ENCODE measurements at places on chromosomes 1 and 21.

DNA sequence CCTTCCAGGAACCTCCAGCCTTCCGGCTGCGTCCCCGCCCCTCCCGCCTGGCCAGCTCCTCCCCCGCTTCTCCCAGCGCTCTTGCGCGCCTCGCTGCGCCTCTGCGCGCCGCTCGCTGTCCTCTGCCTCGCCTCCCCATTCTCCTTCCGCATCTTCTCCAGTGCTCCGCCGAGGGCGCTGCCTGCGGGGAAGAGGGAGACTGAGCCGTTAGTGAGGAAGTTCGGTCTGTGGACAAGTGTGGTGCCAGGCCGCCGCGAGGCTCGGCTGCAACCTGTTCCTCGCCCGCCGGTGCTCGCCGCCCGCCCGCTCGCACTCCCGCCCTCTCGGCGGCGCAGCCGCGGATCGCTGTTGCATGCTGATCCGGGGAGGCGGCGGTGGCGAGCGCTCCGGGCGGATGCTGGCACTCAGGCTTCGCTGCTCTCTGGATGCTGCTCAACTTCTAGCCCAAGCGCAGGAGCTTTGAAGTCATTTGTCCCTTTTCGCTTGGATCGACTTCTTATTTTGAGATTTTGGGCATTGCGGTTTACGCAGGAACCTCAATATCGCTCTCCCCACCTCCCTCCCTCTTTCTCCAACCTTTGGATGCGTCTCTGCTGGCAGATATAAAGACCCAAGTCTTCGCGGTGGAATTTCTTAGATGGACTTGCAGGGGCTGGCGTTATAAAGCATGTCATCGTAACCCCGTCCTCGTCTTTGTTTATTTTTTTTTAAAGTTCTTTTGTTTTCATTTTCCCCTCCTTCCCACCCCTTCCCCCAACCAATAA lies 614 bp upstream of the CACNA1E start:
- DNase-seq, result no peak

DNA sequence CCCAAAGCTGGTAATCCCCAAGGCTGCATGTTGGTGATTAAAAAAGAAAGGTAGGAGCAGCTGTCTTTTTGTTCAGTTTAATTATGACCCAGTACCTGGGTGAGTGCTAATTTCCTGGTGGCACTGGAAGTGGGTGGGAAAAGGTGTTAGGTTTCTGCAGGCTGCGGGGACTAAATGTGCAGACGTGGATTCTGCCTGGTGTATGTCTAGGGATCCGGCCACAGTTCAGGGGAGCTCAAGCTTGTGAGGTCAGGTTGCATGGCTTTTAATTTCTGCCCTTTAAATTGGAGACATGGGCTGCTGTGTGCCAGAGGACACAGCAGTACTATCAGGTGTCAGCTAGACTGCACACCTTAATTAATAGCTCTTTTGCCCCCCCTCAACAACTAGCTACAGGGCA lies 20.3 kb upstream of the TBX19 start:
- DNase-seq, result no peak

GRCh38 chr21:15592271-15592860 lies 137.4 kb upstream of the USP25 start:
- DNase-seq, result peak; percentile 57

- DNase-seq, result no peak
These were observed 3.9 kb downstream of the FAM229A start for GRCh38 chr1:32358435-32358834.

DNA sequence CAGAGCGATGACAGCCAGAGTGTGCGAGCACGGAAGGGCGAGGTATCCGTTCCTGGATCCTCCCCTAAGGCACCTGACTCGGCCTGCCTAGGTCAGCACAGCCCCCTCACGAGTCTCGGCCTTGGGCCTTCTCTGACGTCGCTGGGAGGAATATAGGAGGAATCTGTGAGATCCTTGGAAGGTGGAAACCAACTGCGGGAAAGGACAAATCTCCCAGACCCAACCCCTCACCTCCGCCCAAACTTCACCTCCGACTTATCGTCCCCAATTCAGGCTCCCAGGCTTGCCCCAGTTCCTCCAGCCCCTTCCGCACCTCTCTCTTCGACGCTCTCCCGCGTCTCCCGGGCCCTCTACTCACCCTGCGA lies 494 bp downstream of the APH1A start:
- DNase-seq, result peak; percentile 64

- DNase-seq, result no peak
These were observed 58.2 kb downstream of the WLS start for GRCh38 chr1:68173936-68174737.

DNA sequence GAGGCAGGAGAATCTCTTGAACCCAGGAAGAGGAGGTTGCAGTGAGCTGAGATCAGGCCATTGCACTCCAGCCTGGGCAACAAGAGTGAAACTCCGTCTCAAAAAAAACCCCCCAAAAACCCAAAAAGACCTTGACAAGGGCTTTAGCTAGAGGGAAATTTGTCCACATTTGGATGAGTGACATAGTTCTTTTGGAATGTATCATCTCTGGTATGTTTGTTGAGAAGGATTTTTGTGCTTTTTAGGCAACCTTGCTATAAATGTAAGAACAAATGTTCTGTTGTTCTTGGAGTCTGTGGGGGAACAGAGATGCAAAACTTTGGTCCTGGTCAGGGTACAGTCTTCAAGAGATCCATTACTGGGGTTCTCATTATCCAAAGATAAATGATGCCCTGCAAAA lies 28.9 kb downstream of the INAVA start:
- DNase-seq, result no peak

- no peak for DNase-seq
These were observed 73.5 kb upstream of the KAZN start for GRCh38 chr1:14524826-14525636.

GRCh38 chr1:156627313-156627880 lies 8.2 kb downstream of the HAPLN2 start:
- DNase-seq, result peak; percentile 17

- no peak for DNase-seq
These were observed 13.0 kb upstream of the MAP3K7CL start for GRCh38 chr21:29117372-29117955.

- no peak for DNase-seq
These were observed 514 bp downstream of the TPRG1L start for GRCh38 chr1:3625151-3625907.

DNA sequence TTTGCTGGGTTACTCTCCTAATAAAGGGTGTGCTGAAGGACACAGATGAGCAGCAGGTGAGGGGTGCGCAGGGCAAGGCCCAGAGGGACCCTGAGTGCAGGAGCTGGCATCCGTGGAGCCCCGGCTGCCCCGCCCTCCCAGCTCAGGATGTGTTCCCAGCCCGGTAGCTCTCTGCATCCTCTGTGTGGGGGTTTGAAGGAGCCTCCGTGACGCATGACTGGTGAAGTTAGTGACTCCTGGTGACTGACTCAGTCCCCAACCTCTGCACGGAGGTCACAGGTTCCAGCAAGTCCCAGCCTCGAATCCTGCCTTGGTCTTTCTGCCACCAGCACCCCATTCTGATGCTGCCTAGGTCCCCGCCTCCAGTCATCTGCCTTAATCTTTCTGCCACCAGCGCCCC lies 21.6 kb upstream of the TSPEAR start:
- no peak for DNase-seq

DNA sequence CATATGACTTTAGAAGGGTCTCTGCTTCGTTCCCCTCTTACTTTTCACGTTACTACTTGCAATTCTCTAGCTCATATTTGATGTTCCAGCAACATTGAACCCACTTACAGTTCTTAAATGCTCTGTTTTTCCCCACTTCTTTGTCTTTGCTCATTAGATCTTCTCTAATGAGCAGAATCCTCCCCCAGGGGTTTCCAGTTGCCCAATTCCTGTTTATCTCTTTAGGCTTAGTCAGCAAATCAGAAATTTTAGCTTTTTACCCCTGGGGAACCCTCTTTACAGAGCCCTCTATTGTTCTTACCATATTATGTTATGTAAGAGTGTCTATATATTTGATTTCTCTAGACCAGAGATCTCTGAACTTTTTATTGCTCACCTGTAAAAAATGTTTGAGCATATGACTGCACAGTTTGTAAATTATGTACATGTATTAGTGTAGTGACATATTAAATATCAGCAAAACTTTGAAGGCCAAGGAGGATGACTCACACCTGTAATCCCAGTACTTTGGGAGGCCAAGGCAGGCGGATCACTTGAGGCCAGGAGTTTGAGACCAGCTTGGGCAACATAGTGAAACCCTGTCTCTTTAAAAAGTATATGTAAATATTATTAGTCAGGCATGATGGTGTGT lies 71.4 kb downstream of the FNBP1L start:
- DNase-seq, result no peak

- no peak for DNase-seq
These were observed 39.5 kb downstream of the IRF2BP2 start for GRCh38 chr1:234570329-234571120.

- peak; percentile 72 for DNase-seq
These were observed 21.8 kb downstream of the ATF3 start for GRCh38 chr1:212630158-212630900.

GRCh38 chr1:94265906-94266305 lies 28.5 kb upstream of the ARHGAP29 start:
- DNase-seq, result no peak

GRCh38 chr1:58468612-58469011 lies 77.9 kb downstream of the OMA1 start:
- no peak for DNase-seq

- no peak for DNase-seq
These were observed 108.8 kb downstream of the KIF26B start for GRCh38 chr1:245263529-245264095.

- DNase-seq, result no peak
These were observed 83.5 kb downstream of the SPATA46 start for GRCh38 chr1:162293073-162293692.

GRCh38 chr21:25733859-25734653 lies 648 bp downstream of the ATP5PF start:
- DNase-seq, result no peak

DNA sequence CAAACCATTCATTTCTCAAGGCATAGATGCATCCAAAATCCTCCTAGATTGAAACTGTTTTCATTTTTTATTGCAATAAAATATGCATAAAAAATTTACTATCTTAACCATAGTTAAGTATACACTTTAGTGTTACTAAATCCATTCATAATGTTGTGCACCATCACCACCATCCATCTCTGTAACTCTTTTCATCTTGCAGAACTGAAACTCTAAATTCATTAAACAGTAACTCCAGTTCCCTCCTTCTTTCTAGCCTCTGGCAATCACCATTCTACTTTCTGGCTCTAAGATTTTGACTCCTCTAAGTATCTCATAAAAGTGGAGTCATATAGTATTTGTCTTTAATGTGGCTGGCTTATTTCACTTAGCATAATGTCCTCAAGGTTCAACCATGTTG lies 236.8 kb downstream of the SMYD3 start:
- no peak for DNase-seq

- peak; percentile 42 for DNase-seq
These were observed 5.1 kb downstream of the TMEM201 start for GRCh38 chr1:9593492-9594465.

DNA sequence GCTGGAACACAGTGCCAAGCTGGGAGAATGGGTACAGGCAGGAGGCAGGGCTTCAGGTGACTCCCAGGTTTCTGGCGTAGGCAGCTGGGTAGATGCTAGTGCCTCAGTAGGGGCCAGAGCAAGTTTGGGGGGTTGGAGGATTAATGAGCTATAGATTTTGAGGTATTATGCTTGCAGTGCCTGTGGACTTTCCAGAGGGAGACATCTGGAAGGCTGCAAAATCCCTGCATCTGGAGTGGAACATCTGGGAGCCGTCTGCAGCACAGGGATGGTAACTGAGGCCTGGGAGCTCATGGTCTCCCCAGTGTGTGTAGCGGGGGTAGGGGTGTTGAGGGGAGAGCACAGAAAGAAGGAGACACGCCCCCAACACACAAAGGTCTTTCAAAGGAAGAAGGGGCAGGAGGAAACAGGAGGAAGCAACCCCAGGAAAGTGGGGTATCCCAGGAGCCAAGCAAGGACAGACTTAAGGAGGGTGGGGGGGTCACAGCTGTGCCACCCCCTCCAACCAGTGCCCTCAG lies 2.2 kb upstream of the PDZK1IP1 start:
- DNase-seq, result no peak

GRCh38 chr1:17370618-17371017 lies 1.4 kb upstream of the PADI6 start:
- DNase-seq, result no peak

- DNase-seq, result no peak
These were observed 112.5 kb downstream of the ROR1 start for GRCh38 chr1:63886340-63886739.

DNA sequence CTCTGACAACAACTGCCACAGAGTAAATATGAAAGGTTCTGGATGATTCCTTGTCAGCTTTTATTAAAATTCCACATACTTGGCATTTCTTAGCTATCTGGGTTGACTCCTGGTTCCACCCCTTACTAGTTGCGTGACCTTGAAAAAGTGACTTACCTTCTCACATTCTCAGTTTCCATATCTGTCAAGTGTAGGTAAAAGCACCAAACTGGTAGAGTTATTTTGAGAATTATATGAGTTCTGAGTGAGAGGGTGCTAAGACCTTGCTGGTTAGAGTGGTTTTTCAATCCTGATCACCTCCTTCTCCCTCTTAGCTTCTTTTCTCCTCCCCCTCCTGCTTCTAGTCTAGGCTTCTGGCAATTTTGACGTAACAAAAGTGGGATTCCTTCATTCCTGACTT lies 83.4 kb upstream of the ABCD3 start:
- DNase-seq, result no peak

DNA sequence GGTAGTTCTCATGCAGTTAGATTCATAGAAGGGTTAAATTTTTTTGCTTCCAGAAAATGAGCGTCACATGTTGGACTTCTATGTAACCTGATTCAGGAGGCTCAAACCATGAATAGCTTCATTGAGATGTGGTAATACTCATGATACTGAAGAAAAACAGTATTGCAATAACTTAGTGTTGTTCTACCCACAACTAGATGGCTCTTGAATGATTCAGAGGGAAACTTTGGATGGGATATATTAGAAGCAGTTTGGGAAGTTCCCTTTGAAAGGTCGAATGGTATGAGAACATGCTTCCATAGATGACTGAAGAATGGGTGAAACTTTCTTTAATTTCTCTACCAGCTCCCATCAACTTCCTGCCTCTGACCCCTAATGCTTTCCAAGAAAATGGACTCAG lies 211.7 kb upstream of the PTGFR start:
- no peak for DNase-seq

DNA sequence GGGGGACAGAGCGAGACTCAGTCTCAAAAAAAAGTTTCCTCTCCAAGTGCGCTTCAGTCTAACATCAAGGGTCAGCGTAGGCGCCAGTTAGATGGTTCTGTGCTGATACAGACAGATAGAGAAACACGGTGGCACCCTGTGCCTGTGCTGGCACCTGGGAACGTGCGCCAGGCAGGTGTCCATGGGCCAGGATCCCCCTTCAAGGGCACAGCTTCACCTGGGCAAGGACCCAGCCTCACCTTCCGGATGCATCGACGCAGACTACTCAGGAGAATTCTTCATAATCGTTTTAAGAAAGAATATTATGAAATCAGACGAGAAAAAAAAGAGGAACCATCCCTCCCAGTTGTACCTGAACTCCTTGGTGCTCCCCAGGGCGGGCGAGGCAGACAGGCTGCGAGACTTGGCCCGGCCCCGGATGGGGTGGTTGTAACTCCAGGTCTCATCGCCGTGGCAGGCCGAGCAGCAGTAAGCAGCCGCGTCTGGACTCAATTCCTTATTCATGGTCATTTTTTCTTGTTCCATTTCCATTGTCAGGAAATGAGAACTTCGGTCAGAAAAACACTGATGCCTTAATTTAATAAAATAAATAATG lies 13.3 kb downstream of the NADK start:
- DNase-seq, result no peak

GRCh38 chr1:44000122-44000665 lies 8.8 kb downstream of the CCDC24 start:
- DNase-seq, result no peak

GRCh38 chr1:207852576-207853371 lies 58.2 kb downstream of the CD34 start:
- no peak for DNase-seq

Data from CD4-positive, alpha-beta T cell treated with Interferon alpha-2 for 1 hour (primary cell).